GM13976 (cell line): ENCODE measurements at places on chromosomes 2 and 18.
A peak's percentile ranks its signal among the peaks of the same experiment; 100 is the strongest.

DNA sequence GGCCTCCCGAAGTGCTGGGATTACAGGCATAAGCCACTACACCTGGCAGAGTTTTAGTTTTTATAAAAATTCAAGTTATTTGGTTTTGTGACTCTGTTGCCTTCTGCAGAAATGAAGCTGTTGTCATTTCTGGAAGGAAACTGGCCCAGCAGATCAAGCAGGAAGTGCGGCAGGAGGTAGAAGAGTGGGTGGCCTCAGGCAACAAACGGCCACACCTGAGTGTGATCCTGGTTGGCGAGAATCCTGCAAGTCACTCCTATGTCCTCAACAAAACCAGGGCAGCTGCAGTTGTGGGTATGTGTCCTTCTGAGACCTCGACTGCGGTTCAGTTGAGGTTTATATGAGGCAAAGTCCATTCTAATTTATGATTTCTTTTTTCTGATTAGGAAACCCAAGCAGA is 7.2 kb downstream of the MTHFD2 start:
- no peak for DNase-seq

DNA sequence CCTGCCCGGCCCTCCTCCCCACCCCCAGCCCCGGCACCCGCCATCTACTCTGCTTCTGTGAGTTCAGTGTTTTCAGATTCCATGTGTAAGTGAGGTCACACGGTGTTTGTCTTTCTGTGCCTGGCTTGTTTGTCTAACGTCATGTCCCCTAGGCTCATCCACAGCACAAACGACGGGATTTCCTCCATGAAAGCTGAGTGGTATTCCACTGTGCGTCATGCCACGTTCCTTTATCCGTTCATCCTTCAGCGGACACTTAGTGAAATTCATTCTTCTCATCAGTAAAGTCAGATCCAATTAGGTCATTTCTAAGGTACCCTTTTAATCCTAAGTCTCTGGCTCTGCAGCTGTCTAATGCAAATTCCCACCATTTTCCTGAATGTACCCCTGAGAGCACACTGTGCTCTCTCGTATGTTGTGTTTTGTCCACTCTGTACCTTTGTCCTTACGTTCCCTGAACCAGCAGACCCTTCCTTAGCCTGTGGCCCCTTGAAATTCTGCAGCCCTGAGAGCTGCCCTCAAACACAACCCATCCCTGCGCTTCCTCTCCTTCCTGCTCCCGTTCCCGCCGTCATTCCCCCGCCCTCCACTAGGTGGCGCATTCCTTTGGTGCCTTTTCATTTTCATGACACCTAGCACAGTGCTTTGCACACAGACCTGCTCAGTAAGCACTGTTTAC is 44.1 kb downstream of the TRAPPC12 start:
- DNase-seq = peak; percentile 74

GRCh38 chr2:45768208-45768607 is 116.7 kb downstream of the PRKCE start:
- no peak for DNase-seq

GRCh38 chr18:23824669-23825068 is 135.4 kb downstream of the LAMA3 start:
- no peak for DNase-seq

DNA sequence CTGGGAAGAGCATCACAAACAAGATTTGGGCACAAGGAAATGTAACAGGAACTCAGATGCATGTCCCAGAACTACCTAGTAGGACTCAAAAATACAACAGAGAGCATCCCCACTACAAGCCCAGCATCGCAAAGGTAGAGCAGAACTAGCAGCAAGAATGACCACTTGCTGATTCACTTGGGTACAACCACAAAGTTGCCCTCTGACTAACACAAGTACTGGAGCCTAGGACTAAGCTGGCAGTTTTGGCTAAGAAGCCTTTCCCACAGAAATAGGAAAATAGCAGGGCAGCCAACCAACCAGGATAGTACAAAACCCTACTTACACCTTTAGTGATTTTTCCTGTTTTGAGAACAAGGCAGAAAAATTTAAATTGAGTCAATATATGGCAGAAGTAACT is 193.8 kb downstream of the PAX3 start:
- no peak for DNase-seq

DNA sequence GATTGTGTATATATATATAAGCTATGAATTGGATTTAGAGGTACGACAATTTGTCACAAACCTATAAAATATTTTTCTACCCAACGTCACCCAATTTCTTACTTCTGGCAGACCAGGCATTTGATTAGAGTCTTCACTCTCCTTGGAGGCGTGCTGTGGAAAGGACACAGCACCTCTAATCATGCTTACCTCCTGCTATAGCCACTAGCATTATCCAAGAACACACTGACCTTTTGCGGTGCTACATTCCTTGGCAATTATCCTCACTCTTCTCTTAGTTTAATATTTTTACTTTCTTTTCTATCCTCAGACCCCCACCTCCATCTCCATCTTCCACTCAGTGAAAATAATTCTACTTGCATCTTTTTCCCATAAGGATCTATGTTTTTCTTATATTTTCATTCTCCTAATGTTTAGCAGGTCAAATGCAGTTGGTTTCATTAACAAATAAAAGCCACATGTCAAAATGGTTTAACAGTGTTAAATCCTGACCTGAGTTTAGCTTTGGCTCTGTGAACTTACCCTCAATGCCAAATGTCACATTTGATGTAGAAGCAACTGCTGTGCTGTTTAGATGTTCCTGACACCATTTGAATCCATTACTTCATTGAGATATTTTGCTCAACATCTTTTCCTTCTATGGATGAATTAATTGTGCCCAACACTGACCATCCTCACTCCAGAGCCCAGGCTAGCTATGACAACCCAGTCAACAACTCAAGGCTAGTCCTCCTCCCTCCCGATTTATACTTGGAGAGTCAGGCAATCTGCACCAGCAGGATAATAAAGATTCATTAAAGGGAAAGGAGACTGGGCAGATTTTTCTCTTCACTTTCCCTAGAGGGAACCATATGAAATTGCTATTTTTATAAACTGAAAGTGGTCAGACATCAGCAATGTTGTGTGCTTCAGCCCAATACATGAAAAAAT is 240.5 kb downstream of the MREG start:
- no peak for DNase-seq

GRCh38 chr2:96954011-96954846 is 32.2 kb downstream of the FAM178B start:
- DNase-seq = peak; percentile 80

DNA sequence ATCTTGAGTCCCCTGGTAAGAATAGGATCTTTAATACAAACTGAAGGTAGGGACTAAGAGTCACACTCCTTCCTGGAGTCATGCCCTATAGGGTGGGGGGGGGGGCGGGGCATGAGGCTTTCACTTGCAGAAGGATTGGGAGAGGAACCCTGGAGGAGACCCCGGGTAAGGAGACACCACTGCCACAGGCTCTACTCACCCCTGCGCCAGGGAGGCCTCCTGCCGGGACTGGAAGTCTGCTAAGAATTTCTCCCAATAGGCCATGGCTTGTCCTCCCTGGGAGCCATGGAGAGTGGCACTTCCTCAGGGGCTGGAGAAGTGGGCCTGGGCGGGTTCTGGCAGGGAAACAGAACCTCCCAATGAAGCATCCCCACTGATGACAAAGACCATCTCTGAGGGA is 645.3 kb upstream of the RAB6C start:
- DNase-seq = no peak

DNA sequence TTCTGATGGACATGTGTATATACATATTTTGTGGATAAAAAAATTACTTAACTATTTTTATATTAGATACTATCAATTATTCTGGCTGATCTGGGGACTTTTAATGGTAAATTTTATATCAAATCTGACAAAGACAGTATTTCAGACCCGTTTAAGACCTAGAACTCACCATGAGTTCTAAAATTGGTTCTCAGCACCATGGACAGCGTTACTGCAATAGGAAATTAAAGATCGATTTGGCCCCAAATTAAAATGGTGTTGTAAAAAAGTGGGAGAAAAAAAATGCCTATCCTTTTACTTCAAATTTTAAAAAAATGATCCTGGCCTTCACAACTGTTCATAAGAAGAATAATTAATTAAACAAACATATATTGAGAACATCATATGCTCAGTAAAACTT is 919 bp upstream of the SCN2A start:
- DNase-seq = no peak

GRCh38 chr2:67561457-67561965 is 164.4 kb downstream of the ETAA1 start:
- no peak for DNase-seq

GRCh38 chr18:57057890-57058289 is 89.0 kb upstream of the BOD1L2 start:
- DNase-seq = no peak

DNA sequence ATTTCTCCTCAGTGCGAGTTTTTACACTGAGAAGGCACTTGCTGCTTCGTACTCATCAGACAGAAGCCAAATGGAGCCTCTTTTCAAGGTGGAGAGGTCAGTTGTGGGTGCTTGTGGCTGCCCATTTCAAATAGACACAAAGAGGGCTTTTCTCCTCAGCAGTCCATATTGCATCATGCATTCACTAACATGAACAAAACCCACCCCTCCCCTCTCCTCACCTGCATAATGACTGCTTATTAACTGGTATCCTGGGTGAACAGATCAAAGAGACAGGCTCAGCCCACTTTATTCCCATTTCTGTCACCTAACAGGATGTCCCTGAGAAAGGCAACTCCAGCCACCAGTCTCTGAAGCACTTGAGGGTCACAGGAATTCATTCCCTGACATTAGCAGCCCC is 28.9 kb downstream of the KLF7 start:
- DNase-seq = no peak

GRCh38 chr2:10926191-10926820 is 14.6 kb downstream of the KCNF1 start:
- DNase-seq = no peak
